ENCODE measurements at places on chromosomes 7 and 10.

GRCh38 chr7:44511863-44512468, 21.5 kb upstream of the NUDCD3 start:
- no peak for DNase-seq

- DNase-seq = no peak
These were observed 32.1 kb upstream of the SLC26A4 start for GRCh38 chr7:107628461-107629064.

GRCh38 chr7:127486654-127487053, 94.1 kb upstream of the ZNF800 start:
- no peak for DNase-seq

DNA sequence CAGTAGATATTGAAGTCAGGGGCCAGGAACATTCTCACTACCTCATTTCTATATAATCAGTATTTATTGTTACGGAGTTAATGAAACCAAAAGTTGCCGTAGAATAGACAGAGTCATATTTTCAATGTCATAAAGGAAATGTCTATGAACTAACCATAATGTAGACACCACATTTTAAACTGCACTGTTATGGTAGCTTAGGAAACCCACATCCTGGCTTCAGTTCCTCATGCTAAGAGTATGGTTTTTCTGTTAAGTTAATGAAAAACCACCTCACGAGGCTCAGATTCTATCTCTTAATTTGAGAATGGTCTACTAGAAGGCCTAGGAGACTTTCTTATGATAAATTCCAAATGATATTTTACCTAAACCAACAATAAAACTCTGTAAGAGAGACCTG, 166.5 kb downstream of the TMEM26 start:
- DNase-seq = no peak

- DNase-seq = no peak
These were observed 38.8 kb upstream of the DNAH11 start for GRCh38 chr7:21504021-21504420.

DNA sequence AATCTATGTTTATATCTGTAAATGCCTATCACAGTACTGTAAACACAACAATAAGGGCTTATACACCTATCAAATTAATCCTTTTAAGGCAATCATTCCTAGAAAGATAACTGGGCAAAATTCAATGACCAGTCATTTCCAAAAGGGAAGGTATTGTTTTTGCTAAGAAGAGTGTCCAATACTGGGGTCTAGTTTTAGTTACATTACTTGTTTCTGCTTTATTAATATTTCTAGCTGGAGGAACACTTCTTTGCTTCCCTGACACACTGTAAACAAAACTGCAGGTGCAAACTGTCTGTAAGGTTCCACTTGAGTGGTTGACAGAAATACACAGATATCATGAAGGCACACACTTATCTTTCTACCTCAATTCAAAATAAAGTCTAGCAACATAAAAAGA, 84.2 kb upstream of the FAM133B start:
- DNase-seq = no peak

DNA sequence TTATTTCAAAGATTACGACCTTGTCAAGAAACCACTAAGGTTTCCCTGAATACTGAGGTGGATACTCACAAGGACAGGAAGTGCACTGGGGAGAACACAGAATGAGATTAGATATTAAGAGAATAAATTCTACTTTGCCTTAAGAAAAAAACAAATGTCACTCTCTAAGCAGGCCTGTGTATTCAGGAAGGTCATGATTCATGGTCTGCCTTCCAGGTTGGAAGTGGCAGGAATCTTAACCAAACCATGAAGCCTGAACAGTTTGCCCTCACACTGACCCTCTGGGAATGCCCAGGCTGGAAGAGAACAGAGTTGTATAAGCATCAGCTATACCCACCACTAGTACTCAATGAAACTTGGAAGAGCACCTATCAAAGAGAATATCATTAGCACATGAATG, 227.6 kb downstream of the DGKI start:
- no peak for DNase-seq

All from stimulated activated CD8-positive, alpha-beta memory T cell treated with anti-CD3 and anti-CD28 coated beads, Interleukin-4, amount 100 ng/mL, for 1 hour (primary cell).